GM03348 (cell line): ENCODE measurements at places on chromosomes 3 and 15.

- no peak for DNase-seq
These were observed 348.6 kb upstream of the CDIN1 start for GRCh38 chr15:36230776-36231175.

DNA sequence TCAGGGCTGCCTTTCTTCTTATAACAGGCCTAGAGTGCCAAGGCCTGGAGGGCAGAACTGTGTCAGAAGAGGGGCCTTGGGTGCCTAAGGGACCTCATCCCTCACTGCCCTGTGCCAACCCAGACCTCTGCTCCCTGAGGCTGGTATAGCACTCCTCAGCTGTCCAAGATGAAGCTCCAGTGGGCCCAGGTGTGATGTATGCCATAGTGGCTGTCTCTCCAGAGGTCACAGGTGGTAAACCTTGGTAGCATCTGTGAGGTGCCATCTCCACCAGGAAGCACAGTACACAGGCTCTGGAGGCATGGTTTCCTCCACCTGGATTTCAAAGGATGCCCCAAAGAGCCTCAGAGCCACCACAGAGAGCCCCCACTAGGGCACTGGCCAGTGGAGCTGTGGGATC lies 12.3 kb upstream of the KLHL40 start:
- DNase-seq: no peak

GRCh38 chr15:49919034-49919433 lies 200.0 kb downstream of the ATP8B4 start:
- DNase-seq: no peak

- no peak for DNase-seq
These were observed 294.8 kb upstream of the NR2E3 start for GRCh38 chr15:71515375-71516186.

- no peak for DNase-seq
These were observed 221.8 kb downstream of the THRB start for GRCh38 chr3:24272875-24273274.

- no peak for DNase-seq
These were observed 654.0 kb upstream of the KCNMB2 start for GRCh38 chr3:177882124-177882648.

DNA sequence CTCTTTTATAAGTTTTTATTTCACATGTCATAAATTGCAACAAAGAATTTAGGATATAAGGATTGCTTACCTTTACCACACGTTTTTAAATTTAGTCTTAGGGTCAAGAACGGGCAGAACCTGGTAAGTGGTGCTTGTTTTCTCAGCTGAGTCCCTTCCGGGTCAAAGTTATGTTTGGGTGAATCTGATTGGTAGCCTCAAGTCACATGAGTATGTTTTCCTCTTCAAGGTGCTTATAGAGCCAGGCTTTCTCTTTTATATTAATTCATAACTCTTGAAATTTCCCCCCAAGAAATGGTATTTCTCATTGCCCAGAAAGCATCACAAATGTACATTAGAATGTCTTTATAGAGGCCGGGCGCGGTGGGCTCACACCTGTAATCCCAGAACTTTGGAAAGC lies 415.7 kb upstream of the ROBO2 start:
- no peak for DNase-seq

GRCh38 chr3:159128628-159129027 lies 326.8 kb downstream of the MFSD1 start:
- peak; percentile 49 for DNase-seq

DNA sequence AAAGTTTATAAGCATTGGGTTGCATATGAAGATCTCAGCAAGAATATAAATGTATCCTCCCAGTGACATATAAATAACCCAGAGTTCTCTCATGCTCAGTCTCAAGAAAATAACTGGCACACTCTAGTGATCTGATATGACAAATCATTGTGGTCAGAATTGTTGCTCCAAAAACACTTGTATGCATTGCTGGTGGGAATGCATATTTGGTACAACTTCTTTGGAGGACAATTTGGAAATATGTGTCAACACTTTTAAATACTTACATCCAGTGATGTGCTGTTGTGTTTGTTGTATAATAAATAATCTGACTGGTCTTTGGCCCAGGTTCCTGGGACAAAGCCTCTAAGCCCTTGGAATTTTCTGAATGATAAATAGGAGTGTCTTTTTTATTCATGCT lies 66.7 kb upstream of the STT3B start:
- peak; percentile 23 for DNase-seq
